ENCODE measurements at places on chromosomes 6 and 20.
A peak's percentile ranks its signal among the peaks of the same experiment; 100 is the strongest.

GRCh38 chr6:44906761-44907160 is 421.4 kb upstream of the RUNX2 start:
- no peak for DNase-seq

- no peak for DNase-seq
Observed at GRCh38 chr6:8904754-8905153, 469.4 kb upstream of the SLC35B3 start.

DNA sequence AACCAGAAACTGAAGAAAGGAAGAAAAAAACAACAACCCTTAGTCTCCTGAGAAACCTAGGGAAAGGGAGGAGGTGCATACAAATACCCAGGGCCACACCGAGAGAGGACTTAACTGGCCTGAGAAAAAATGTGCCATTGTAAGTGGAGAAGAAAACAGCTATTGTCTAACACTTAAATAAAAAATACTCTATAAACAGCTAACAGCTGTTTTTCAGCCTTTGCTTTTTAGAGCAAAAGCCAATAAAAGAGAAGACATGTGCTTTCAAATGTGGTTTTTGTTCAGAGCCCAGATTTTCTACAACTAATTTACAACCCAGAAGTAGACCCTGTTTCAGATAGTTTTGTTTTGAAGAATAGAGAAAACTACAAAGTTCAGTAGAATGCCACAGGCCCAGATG is 56.0 kb upstream of the SLC22A16 start:
- DNase-seq: no peak

- DNase-seq: no peak
Observed at GRCh38 chr6:22087960-22088706, 208.7 kb downstream of the PRL start.

GRCh38 chr6:11080296-11080695 is 13.3 kb upstream of the SMIM13 start:
- no peak for DNase-seq

GRCh38 chr6:109739686-109740085 is 48.6 kb downstream of the FIG4 start:
- DNase-seq: no peak

GRCh38 chr6:99416892-99417767 is 8.0 kb downstream of the PNISR start:
- no peak for DNase-seq

- DNase-seq: peak; percentile 79
Observed at GRCh38 chr20:63690003-63690897, 6.2 kb upstream of the TNFRSF6B start.

DNA sequence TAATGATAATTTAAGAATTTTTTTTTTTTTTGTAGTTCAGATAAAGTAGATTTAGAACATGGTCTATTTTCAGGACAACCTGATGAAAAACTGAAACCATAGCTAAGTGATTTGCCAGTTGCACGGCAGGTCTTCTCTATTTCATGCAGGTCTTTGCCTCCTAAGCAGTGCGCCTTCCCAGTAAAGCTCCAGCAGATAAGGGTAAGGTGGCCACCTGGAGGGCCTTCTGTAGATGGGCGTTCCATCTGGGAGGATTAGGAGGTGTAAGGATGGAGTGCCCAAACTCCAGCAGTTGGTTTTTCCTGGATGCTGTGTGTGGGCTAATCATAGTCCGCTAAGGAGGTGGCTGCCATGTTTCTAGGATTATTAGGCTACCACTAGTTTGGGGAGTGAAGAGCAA is 107.1 kb downstream of the ARID1B start:
- DNase-seq: no peak

DNA sequence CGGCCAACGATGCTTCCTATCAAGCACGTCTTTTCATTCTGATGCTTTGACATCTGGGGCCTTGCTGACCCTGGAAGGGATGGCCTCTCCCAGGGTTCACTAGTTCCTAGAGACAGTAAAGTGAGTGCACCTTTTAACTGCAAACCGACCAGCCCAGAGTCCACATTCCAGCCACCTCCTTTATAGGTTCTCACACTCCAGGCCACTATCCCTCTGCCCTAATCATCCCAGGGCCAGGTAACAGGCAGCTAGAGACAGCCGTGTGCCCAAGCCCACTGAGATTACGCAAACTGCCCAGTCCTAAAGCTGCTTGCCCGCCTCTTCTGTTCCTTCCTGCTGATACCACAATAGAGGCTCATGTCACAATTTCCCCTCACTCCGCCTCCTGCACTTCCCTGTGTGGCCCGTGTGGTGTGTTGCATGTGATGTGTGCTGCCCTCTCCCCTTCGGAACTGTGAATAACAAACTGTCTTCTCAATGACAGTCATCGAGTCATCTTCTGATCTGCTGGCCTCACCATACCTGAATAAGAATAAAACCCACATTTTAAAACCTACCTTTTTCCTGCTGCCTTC is 123.7 kb upstream of the EXOC2 start:
- no peak for DNase-seq

DNA sequence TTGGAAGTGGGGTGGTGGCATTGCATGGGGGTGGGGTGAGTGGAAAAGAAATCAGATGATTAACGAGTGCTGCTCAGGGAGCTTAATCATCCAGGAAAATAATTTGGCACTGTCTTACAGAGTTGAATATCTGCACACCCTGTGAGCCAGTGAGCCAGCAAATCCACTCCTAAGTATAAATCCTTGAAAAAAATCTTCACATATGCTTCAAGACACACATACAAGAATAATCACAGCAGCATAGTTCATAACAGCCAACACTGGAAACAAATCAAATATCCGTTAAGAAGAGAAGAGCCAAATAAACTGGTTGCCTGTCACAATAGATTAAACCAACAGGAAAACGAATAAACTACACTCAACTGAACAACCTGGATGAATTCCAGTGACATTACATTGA is 62.8 kb downstream of the SAMD3 start:
- DNase-seq: no peak

DNA sequence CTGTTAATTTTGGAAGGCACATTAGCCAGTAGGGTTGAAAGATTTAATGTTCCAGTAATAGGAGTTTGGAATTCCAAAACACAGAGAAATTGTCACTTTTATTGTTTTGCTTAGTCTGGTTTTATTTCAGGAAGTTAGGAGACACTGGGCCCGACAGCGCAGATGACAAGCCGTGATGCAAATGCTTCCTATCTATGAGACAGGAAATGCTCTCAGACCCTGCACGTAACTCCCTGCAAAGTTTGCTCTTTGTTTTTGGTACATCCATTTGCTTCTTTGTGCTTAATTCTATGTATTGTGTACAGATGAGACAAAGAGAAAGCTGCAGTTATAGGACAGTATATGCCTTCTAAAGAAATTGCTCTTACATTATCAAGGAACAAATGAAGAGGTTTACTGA is 201.6 kb upstream of the SGK1 start:
- DNase-seq: no peak

GRCh38 chr20:31474097-31474436 is 860 bp downstream of the DEFB124 start:
- no peak for DNase-seq

GRCh38 chr6:154154389-154154967 is 115.4 kb downstream of the OPRM1 start:
- DNase-seq: no peak

DNA sequence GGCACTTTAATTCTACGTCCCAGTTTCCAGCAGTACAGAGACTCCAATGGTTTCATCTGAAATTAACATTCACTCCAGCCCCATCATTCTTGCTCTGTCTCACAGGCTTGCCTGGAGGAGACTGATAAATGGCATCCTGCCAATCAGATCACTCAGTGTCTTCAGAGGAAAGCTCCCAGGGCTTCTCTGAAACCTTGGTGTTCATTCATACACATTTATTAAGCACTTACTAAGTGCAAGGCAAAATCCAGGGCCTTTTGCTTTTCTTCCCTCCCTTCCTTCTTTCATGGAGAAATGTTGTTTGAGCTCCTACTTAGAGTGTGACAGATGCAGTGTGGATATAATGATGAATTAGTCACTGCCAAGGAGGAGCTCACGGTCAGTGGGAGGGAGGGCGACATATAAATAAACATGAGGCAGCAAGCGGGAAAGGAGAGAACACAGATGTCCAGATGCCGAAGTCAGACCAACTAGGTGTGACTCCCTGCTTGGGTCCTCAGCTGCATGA is 106.7 kb upstream of the DTNBP1 start:
- no peak for DNase-seq

DNA sequence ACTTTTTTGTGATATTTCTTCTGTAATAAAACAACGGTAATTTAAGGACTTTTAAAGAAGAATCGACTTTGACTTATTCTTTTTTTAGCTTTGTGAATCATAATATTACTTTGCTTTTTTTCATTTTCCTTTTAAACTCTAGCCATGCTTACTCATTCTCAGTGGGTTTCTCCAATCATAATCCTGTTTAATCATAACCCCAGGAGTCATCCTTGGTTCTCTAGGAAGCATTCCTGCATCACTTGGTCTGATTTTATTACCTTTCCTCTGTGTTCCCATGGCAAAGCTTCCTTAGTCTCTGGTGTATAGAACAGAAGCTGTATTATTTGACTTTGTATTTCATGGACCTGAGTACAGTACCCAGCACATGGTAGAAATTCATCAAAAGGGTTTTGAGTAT is 223.5 kb downstream of the CDKAL1 start:
- no peak for DNase-seq

- DNase-seq: no peak
Observed at GRCh38 chr20:56690531-56691175, 61.5 kb downstream of the TFAP2C start.

GRCh38 chr6:71079677-71080076 is 122.8 kb upstream of the B3GAT2 start:
- DNase-seq: no peak

DNA sequence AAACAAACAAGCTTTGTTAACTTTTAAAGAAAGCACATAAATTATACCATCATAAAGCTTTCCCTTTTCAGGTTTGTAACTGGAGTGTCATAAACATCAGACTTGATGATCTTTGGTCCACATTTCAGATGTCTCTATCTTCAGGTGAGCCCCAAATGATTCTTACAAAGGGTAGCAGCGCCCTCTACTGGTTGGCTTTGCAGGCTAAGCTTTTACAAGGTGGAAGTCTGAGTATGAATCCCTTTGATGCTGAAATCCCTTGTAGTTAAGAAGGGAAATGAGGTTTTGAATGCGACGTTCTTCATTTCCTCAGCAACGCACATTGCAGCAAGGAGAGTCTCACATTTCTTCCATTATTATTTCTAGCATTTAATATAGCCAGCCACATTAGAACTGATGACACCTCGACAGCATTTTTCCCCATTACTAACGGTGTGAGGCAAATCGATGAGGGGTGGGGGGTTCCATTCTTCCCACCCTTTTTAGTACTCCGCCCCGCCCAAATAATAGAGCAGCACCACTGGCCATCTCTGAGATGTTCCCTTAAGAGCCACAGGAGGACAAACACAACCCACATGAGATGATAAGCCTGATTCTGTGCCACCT is 126.3 kb upstream of the NT5E start:
- peak; percentile 83 for DNase-seq

DNA sequence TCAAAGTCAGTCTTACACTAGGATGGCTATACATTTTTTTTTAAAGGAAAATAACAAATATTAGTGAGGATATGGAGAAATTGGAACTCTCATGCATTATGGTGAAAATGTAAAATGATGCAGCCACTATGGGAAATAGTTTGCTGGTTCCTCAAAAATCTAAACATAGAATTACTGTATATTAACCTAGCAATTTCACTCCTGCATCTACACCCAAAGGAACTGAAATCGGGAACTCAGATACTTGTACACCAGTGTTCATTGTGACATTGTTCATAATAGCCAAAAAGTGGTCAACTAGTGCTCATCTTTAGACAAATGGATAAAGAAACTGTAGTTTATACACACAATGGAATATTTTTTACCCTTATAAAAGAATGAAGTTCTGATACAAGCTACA is 110.7 kb downstream of the UTRN start:
- no peak for DNase-seq

- DNase-seq: no peak
Observed at GRCh38 chr6:132693478-132693877, 20.4 kb downstream of the VNN1 start.

GRCh38 chr6:43540507-43540906 is 23.6 kb downstream of the POLR1C start:
- no peak for DNase-seq

GRCh38 chr6:28884423-28885131 is 39.2 kb downstream of the TRIM27 start:
- DNase-seq: no peak

- peak; percentile 67 for DNase-seq
Observed at GRCh38 chr6:170101281-170102035, 189.4 kb downstream of the DLL1 start.

DNA sequence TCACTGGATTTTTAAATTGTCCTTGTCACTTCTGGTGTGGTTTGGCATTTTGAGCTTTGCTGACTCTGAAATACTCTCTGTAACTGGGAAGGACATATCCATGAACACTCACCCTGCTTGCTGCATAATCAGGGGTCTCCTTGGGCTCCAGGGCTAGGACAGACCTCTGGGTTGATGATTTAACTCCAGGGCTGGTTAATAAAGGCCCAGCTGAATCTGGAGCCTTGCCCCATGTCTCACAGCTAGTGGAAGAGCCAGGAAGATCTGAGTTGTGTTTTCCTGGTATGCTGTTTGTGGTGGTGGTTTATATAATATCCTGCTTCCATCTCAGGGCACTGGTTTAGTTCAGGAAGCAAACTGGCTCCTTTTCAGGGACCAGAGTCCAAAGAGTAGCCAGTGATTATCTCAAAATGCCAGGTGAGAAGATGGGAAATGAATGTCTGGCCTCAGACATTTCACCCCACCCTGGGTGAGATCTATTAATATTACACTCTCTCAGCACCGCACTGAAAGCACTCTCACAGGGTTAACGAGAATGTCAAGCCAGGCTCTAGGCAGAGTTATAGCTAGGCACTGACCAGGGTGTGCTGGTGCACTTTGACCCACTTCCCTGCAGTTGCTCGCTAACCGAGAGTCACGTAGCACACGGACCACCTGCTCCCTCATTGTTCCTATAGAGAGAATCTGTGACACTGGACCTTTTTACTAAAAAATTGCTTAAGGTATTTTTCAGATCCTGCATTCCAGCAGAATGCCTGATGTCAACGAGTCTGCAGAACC is 90.1 kb upstream of the SLC22A16 start:
- no peak for DNase-seq

- DNase-seq: no peak
Observed at GRCh38 chr20:62511915-62512610, 36.3 kb upstream of the GATA5 start.

DNA sequence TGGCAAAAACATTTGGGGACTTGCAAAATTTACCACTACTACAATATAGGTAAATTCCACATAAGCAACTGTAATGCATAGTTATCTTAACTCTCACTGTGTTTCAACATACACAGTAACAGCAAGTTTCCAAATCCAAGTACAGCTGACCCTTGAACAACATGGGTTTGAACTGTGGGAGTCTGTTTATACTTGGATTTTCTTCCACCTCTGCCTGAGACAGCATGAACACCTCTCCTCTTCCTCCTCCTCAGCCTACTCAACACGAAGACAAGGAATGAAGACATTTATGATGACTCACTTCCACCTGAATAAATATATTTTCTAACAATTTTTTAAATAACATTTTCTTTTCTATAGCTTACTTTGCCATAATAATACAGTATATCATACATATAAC is 25.6 kb downstream of the MAN1A1 start:
- DNase-seq: no peak

- no peak for DNase-seq
Observed at GRCh38 chr6:77930382-77930781, 277.5 kb downstream of the MEI4 start.

GRCh38 chr20:19958219-19958618 is 58.9 kb upstream of the NAA20 start:
- no peak for DNase-seq
